Choroid plexus epithelial cell (primary cell): ENCODE measurements at places on chromosomes 6 and 20.

- no peak for DNase-seq
Measured at GRCh38 chr6:125480146-125480545, 178.4 kb upstream of the HDDC2 start.

DNA sequence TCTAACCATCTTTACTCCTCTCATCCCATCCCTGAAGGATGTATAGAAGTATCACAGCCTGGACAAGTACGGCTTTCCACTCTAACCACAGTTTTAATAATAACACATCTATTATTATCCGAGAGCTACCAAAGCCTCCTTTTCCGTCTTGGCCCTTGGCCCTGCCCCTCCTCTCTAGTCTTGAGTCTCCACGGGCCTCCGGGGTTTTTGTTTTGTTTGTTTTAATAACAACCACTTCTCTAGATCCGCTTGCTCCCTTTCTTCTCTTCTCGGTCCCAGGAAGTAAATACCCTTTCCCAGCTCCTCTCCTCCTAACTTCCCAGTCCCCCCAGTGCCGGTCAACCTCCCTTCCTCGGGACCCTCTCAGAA, 661 bp downstream of the LCA5 start:
- peak; percentile 58 for DNase-seq

- DNase-seq: peak; percentile 90
Measured at GRCh38 chr6:78598966-78599365, 268.4 kb upstream of the IRAK1BP1 start.

DNA sequence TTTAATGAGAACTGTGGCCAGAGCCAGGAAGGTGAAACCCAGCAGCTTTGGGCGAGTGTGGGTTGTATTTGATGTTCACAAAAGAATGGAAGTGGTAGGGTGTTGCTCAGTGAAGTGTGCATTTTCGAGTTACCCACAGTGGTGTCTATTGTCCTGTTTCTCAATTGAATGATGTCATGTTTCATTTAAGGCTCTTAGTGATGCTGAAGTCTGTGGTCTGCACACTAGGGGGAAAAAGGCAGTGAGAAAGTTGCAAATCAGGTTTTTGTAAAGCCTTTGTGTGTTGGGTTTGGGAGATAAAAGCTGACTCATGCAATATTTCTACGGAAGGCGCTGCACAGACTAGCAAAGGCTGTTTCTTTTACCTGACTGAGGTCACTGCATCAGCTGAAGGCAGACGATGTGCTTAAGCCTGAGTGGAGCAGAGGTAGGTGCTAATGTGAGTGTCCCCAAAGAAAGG, 121.1 kb downstream of the PLEKHG1 start:
- peak; percentile 40 for DNase-seq

DNA sequence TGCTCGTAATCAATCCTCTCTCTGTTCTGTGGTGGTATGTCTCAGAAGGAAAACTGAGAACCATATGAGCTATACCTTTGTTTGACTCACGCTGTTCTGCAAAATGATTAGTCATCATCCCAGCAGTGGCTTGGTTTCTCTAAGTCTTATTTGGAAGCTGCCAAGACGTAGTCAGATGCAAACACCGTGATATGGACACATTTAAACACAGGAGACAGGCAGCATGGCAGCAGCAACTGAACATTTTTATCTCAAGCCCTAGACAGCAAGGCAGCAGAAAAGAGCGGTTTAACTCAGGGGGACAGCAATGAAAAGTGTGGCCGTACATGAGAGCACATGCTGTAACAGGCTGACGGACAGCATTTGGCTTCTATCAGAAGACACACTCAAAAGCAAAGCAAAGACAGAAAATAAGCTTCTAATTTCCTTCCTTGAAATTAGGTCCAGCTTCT, 1295.1 kb downstream of the EPHA7 start:
- DNase-seq: peak; percentile 27

GRCh38 chr20:59737816-59738215, 133.5 kb downstream of the PHACTR3 start:
- DNase-seq: no peak

DNA sequence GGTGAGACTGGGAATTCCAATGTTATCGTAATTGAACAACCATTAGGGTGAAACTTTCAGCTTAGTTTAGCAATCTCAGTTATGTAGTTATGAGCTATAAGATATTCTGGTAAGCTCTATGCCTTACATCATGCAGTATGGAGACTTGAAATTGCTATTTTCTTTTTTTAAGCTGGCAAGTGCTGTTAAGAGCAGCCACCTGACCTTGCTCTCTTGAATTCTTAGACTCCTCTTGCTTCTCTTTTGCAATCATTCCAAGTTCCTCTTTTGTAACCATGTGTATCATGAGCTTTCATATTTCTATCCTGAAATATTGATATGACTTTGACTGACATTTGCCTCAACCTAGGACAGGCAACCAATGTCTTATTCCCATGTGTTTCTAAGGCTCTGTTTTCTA, 446.3 kb upstream of the SLC35B3 start:
- DNase-seq: no peak

GRCh38 chr6:38760097-38760496, 45.0 kb downstream of the DNAH8 start:
- DNase-seq: no peak

GRCh38 chr6:144006736-144007477, 1.2 kb downstream of the PLAGL1 start:
- peak; percentile 62 for DNase-seq

GRCh38 chr20:61311656-61312387, 59.8 kb downstream of the CDH4 start:
- no peak for DNase-seq

DNA sequence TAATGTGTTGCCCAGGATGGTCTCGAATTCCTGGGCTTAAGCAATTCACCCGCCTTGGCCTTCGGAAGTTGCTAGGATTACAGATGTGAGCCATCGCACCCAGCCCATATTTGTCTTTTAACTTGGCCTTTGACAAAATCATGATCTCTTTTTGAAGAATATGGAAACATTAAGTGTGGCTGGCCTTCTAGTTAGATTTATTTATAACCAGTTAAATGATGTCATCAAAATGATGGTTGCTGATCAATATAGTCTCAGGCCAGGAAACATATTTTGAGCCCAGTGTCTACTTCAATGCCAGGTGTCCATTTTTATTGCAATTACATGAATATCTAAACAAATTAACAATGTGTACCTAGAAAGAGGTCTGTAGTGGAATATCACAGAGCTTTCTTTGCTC, 69.4 kb downstream of the TMEM200A start:
- no peak for DNase-seq

DNA sequence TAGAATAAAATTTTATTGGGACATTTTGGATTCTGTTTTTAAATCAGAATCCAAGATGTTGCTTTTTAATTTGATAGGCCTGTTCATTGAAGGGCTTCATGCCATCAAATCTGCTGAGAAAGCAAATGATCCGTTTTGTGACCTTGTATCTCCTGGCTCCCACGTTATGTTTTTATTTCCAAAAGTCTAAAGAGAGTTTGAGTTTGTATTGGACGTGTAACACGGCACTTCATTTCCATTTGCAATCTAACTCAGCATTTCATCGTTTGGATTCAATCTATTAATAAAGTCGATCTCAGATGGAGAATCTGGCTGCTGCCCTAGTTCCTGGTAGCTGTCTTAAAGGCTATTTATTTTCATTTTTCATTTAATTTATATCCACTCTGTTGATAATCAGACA, 17.0 kb downstream of the KIF25 start:
- DNase-seq: no peak

DNA sequence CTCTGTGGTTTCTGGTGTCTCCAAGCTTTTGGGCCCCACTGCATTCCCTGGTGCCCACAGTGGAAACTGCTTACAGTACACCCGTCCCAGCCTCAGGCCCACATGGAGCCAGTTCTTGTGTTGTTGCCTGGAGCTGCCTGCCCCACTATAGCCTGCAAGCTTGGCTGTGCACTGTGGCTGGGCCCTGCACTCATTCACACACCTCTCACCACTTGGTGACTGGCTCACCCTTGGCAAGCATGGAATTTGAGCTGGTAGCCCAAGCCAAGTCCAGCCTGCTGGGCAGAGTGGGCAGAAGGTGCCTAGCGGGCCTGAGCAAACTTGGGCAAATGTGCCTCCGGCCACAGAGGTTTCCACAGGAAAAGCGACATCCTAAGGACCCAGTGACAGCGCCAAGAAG, 472.3 kb downstream of the MMUT start:
- DNase-seq: no peak

DNA sequence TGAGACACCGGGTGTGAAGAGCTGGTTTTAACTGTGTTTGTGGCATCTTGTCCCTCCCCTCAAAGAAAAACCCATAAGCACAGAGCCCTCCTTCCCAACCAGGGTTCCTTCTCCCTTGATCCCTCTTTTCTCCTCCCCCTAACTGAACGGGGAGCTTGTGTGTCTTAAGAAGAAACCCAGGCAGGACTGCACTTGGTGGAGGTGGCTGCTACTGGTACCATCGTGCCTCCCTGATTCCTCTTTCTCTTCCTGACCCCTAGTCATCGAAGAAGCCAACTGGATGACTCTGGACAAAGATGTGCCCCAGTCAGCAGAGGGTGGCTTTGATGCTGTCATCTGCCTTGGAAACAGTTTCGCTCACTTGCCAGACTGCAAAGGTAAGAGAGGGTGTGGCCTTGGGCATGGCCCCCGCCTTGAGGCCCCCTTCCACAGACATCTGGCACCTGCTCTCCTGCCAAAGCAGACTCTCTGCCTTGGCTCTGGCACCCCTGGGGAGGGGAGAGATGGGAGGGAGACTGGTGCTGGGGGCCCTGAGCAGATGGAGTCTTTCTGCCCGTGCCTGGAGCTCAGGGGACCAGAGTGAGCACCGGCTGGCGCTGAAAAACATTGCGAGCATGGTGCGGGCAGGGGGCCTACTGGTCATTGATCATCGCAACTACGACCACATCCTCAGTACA, 2.1 kb downstream of the GNMT start:
- DNase-seq: no peak

DNA sequence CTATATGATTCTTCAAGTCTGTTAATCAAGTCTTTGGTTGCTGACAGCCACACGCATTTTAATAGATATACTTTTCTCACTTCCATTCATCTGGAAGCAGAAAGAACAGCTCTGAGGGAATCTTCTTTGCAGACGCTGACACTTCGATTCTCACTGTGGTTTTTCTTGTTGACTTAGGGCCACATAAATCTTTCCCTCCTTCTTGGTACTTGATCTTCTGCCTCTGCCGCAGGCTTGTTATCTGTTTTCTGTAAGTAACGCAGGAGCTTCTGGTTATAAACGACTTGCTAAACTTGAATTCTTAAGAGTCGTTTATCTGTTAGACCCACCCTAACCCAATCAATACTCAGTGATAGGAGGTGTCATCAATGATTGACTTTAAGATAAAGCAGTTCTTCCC, 268.8 kb upstream of the SULF2 start:
- no peak for DNase-seq

DNA sequence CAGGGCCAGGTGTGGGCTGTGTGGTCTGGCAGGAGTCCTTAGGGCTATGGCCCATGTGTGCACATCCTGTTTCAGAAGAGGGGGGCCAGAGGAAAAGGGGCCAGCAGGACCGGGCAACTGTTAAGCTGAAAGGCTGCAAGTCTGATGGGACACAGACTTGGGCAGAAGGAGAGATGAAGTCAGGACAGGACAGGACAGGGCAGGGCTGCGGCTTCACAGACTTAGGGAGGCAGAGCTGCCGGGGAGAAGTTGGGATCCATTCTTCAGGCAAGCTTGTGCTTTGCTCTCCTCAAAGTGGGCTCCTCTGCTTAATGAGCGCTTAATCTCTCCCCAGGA, 28.7 kb downstream of the MOCS1 start:
- DNase-seq: no peak

- DNase-seq: no peak
Measured at GRCh38 chr20:11738852-11739251, 178.8 kb upstream of the BTBD3 start.

- DNase-seq: no peak
Measured at GRCh38 chr6:80105972-80106417, 476 bp upstream of the BCKDHB start.

DNA sequence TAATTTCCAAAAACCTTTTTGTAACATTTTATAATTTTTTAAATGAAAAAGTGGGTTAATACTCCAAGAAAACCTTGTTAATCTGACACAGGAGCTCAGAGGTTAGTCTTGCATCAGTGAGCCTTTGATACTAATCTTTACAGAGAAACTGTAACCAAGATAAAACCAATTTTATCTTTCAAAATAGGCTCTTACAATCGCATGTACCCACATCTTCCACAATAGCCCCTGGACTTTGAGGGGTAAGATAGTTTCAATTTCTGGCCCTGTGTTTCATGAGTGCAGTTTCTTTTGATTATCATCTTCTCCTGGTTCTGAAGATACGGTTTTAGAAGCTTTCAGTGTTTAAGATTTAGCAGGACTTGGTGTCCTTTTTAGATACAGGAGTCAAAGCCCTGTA, 34.5 kb upstream of the MAS1L start:
- DNase-seq: no peak

GRCh38 chr6:164322533-164322932, 908.0 kb downstream of the QKI start:
- peak; percentile 95 for DNase-seq

DNA sequence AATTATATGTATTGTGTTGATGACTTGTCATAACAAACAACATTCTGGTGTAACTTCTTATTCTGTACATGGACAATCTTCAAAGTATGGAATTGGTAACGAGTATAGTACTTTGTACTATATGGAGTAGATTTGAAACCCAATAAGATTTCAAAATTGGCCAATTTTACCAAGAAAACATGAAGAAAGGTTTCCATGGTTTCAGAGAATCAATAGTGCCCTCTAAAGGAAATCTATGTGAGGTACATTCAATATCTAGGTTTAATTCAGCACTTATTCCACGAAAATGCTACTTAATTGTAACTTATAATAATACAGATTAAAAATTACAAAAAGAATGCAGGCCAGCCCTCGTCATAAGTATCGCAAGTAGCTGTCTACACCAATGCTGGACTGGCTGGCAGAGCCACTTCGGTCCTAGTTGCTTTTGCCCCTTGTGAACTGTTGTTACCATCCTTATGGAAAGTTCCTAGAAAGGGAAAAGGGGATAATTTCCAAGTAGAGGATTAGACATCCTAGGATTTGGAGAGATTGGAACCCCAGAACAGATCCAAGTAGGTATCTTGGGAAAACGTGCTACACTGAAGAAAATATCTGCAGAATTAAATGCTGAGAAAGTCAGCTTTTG, 70.9 kb downstream of the LCA5 start:
- DNase-seq: peak; percentile 69

DNA sequence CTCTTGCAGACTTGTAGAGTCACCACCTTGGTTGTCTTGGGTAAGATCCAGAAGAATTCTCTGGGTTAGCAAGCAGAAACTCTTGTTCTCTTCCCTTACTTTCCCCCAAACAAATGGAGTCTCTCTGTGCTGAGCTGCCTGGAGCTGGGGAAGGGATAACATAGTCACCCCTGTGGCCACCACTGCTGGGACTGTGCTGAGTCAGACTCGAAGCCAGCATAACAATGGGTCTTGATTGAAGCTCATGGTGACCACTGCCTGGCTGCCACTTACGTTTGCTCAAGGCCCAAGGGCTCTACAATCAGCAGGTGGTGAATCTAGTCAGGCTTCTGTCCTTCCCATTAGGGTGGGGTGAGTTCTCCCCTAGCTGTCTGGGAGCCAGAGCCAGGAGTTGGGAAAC, 15.4 kb upstream of the ERVFRD-1 start:
- no peak for DNase-seq

- no peak for DNase-seq
Measured at GRCh38 chr20:41225091-41225490, 87.7 kb downstream of the PLCG1 start.

- no peak for DNase-seq
Measured at GRCh38 chr6:72466971-72467566, 154.8 kb upstream of the KCNQ5 start.
